ENCODE measurements at places on chromosomes 16 and 17.
A peak's percentile ranks its signal among the peaks of the same experiment; 100 is the strongest.

DNA sequence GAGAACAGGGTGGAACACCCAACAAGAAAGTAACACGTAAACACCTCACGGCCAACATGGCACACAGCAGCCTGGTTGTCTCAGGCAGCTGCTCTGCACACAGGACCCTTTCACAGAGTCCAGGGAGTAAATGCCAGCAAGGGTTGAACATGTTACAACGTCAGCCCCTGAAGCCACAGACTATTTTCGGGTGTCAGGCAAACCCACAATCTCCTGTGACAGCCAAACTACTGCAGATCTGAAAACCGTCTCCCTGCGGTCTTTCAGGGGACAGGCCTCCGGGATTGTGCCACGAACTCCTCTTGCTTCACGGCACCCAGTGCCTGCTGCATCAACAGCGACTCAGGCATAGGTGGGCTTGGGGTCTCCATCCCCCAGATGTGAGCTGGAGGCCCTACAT, 127.7 kb downstream of the XYLT1 start:
- DNase-seq, result no peak

DNA sequence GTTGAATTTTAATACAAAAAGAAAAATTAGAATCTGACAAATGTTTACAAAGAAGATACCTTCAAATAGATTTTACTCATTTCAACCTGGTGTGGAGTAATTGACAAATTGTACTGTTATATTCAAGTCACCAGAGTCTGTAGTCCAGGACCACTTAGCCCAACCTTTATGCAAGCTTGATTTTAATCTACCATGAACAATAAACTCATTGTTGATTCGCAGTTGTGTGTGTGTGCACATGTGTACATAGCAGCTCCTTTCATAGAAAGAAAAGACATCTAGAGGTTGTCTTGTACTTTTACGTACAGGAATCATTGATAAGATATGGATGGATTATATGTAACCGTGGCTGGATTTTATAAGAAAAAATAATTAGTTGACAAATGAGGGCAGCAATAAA, 20.7 kb upstream of the LRRC37A start:
- DNase-seq, result no peak

- no peak for DNase-seq
Observed at GRCh38 chr17:70865993-70866804, 696.9 kb downstream of the KCNJ2 start.

DNA sequence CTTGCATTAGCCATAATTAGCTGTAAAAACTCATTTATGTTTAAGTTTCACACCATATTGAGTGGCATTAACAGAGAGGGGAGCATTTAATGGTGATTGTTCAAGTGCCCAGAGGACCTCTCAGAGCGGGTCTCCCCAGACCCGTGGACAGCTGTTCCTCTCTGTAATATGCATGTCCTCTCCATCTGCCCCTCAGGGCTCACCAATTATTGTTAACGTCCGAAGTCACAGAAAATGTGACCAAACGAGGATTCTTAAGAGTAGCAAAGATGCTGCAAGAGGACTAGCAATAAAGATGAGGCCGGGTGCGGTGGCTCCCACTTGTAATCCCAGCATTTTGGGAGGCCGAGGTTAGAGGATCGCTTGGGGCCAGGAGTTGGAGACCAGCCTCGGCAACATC, 130.2 kb downstream of the CPPED1 start:
- DNase-seq, result no peak

- no peak for DNase-seq
Observed at GRCh38 chr16:53515811-53516210, 12.8 kb upstream of the AKTIP start.

DNA sequence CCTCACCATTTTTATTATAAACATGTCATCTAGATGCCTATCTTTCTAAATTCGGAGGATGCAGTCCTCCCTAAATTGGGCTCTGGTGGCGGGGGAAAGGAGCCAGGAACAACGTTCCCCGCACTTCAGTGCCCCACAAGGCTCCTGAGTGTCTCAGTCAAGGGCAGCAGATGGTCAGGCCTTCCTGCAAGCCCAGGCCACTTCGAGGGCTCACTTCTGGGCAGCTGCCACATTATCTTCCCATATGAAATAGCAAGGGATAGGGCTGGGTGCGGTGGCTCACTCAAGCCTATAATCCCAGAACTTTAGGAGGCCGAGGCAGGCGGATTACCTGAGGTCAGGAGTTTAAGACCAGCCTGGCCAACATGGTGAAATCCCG, 32.3 kb downstream of the FBXO31 start:
- no peak for DNase-seq

DNA sequence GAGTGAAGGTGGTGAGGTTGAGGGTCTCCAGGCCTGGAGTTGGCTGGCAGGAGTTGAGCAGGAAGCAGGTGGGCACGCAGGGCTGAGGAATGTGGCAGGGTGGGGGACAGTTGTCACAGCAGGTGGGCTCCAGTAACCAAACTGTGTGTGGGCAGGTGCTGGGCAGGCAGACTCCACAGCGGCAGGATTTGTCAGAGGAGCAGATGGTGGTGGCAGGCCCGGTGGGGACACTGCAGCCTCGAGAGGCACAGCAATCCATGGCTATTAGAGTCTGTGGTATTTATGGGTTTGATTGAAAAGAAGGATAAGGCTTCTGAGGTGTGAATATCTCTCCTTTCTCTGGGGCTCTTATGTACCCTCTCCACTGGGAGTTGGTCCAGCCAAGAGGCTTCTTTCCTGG, at the start of gene KRTAP3-3:
KRTAP3-3 (minus strand) TSS at position 326 of the 400 bp plus-strand sequence; CDS start at position 259, 67 bp downstream.
- no peak for DNase-seq

DNA sequence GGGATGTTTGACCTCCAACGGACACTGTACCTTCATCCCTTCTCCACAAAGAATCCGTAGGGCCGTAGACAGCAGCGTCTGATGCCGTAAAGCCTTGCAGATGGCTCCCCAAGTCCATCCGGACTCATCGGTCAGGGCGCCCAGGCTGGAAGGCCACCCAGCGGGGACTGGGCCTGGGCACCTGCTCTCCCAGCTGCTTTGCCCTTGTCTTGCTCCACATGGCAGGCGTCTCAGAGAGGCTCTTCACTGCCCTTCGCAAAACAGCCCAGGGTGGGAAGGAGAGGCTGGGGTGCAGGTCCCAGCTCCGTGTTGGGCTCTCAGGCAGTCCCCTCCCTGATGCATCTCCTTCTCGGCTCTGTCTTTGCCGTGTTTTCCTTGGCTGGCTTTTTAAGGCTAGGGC, 6.2 kb upstream of the RPTOR start:
- no peak for DNase-seq

DNA sequence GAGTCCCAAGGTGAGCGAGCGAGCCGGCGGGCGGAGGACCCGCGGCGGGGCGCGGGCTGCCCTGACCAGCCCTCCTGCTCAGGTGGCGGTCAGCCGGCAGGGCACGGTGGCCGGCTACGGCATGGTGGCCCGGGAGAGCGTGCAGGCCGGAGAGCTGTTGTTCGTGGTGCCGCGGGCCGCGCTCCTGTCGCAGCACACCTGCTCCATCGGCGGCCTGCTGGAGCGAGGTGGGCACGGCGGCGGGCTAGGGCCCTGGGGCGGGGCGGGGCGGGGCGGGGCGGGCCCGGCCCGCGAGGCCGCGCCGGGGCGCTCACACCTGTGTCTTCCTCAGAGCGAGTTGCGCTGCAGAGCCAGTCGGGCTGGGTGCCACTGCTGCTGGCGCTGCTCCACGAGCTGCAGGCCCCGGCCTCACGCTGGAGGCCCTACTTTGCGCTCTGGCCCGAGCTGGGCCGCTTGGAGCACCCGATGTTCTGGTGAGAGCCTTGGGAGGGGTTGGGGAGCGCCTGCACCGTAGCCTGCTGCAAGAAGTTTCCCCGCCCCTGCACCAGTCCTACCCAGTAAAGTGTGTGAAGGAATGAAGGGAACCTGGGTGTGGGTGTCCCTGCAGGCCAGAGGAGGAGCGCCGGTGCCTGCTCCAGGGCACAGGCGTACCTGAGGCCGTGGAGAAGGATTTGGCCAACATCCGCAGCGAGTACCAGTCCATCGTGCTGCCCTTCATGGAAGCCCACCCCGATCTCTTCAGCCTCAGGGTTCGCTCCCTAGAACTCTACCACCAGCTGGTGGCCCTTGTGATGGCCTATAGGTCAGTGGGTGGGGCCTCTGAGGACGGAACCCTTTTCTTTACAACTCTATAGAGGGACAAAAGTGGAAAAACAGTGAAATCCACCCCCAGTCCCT, 802 bp downstream of the SETD6 start:
- no peak for DNase-seq

DNA sequence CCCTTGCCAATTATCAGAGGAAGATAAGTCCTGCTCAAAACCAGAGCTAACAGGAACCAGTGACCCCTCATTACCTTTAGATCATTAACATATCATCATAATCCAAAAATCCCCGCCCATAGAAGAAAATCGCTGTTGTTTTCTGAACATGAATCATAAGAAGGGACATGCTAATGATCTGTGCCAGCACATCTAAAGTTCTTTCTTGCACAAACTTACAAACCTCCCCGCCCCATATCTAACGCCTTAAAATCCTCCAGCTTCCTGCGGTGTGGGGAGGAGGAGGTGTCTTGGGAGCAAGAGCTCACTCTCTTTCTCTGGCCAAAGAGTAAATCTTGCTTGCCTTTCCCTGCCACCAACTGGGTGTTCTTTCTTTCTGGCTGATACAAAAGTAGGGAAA, 78.3 kb downstream of the IRX3 start:
- DNase-seq, result no peak

GRCh38 chr17:2025622-2026309, 632 bp upstream of the RTN4RL1 start:
- DNase-seq, result no peak

- DNase-seq, result no peak
Observed at GRCh38 chr16:938136-938535, 32.6 kb downstream of the LMF1 start.

DNA sequence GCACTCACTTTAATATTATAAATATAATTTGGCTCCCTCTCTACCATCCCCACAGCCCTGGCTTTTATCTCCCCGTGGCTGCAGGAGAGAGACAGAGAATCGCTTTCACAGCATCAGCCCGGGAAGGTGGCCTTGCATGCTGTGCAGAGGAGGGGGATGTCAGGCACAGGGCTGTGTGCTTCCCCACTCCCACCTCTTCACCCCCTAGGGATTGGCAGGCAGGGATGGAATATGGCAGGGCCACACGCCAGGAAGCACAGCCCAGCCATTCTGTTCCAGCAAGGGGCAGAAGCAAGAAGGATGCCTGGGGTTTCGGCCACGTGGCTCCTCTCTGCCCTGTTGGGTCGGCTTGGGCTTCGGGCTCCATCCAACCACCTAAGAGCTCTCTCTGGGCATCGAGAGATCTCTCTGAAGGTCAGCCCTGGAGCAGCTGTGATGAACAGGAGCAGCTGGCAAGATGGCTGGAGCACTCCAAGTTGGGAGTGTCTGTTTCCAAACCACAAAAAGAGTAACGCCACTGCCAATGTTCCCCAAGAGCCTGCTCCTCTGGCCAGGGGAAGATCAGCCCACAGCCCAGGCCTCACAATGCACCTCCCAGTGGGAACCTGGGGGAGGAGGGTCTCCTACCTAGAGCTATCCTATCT, 223.2 kb downstream of the C16orf78 start:
- no peak for DNase-seq

DNA sequence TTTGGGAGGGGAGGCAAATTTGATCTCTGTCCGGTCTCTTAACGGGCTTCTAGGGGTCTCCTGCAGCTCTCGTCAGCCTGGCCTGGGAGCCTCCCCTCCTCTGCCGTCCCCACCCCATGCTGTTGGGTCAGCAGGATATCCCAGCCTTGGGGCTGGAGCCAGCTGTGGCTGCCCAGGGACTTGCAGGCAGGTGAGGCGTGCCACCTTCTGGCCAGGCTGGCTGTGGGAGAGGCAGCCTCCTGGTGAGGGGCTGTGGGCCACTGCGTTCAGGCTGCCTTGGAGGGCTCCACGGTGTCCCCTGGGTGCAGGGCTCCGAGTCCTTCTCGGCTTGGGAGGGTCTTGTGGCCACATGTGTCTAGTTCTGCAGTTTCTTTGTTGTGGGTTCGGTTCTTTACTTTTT, 34.6 kb downstream of the TBCD start:
- DNase-seq, result no peak

GRCh38 chr17:69729944-69730343, 315.4 kb downstream of the MAP2K6 start:
- DNase-seq, result no peak

DNA sequence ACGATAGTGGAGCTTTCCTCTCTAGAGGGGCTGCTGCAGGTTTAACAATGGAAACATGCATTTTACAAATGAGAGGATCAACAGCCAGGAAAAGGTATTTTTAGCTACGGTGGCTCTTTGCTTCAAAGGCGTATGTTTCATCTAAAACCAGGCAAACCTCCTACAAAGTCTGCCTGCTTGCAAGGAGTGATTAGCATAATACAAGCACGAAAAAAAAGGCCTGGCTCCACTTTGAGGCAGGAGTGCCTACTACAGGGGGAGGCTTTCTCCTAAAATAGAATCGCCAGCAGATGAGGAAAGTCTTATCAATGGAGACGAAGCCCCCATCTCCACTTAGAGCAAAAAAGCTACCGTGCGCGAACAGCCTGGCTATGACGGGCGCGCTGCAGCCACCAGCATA, 27.1 kb upstream of the MTSS2 start:
- DNase-seq, result no peak

- DNase-seq, result no peak
Observed at GRCh38 chr16:77442078-77442477, 7.2 kb upstream of the ADAMTS18 start.

GRCh38 chr17:67879662-67880061, 54.4 kb downstream of the BPTF start:
- no peak for DNase-seq

- peak; percentile 62 for DNase-seq
Observed at GRCh38 chr16:4314532-4315185, 1.2 kb upstream of the GLIS2 start.

- DNase-seq, result no peak
Observed at GRCh38 chr17:64091116-64091515, 38.8 kb downstream of the ERN1 start.

DNA sequence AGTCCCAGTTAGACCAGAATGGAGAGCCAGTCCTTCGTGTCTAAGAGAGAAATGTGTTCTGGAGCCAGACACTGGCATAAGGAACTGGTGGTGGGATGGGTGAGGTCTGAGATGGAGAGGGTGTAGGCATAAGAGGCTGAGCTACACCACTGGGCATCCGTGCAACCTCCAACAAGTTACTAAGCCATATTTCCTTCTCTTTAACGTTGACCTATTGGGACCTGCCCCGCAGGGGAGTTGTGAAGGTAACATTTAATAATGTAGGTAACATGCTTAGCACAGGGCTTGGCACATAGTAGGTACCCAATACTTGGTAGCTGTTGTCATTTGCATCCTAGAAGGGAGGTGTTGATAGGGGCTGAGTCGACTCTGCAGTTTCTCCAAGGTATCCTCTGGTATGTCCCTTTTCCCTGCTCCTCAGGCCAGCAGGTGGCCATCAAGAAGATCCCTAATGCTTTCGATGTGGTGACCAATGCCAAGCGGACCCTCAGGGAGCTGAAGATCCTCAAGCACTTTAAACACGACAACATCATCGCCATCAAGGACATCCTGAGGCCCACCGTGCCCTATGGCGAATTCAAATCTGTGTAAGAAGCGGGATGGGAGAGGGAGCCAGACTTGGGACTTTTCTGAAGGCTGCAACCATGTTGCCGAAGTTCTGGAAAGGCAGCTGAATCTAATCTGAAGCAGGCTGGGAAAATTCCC, 1.2 kb downstream of the MAPK7 start:
- DNase-seq, result no peak

DNA sequence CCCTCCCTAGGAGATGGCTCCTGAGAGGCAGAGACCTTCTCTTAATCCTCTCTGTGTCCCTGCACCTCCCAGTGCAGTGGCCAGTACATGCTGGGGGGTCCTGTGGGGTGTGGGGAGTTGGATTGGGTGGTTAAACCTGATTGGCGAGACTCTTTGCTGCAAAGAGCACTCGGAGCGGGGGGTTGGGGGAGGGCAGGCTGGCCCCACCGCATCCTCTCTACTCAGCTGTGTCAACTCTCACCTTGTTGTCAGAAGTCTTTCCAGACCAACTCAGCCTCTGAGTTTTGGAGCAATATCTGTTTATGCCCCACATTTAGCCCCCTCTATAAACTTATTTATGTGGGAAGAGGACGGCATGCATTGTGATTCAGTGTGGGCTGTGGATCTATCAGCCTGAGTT, 40.0 kb downstream of the SMARCE1 start:
- no peak for DNase-seq

All from RWPE2 (cell line).